ENCODE measurements at places on chromosomes 2 and 18. TPM values are rescaled to one million over a fixed set of nuclear protein-coding genes. Genes with fewer than 3 reads are reported as not detected.

OTX1 gene
- not detected for total RNA-seq

IL37 gene
- not detected for total RNA-seq

GRCh38 chr2:98835831-98836385 lies 100.1 kb downstream of the CRACDL start:
- H3K4me1 ChIP-seq = peaks cover 40% of the 10 kb centered on the region
- H3K27ac ChIP-seq = peak overlapping the region; percentile 79
- peaks cover 11% of the 10 kb centered on the region for H3K27me3 ChIP-seq
- no peaks in the 10 kb centered on the region for H3K36me3 ChIP-seq
- DNase-seq = peak; percentile 33

DNA sequence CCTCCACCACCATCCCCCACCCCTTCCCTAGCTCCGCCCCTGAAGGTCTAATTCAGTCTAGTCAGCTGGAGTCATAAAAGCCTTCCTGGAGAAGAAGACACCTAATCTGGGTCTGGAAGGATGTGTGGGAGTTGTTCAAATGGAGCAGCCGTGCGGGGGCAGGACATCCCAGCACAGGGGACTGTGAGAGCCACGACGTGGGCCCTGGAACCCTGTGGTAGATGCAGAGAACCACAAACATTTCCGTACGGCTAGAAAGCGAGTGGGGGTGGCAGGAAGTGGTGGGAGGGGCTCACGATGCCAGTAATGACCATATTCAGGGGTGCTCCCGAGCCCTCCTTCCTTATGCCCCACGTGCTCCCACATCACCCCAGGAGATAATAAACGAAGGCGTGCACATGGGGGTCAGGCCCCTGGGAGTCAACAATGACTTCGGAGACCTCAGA lies 20.9 kb upstream of the COL6A3 start:
- H3K4me1 ChIP-seq = peaks cover 81% of the 10 kb centered on the region
- no peaks in the 10 kb centered on the region for H3K27me3 ChIP-seq
- peak overlapping the region; percentile 86 for H3K27ac ChIP-seq
- H3K36me3 ChIP-seq = no peaks in the 10 kb centered on the region
- peak; percentile 69 for DNase-seq
- peak overlapping the region; percentile 72 for H3K4me3 ChIP-seq

DNA sequence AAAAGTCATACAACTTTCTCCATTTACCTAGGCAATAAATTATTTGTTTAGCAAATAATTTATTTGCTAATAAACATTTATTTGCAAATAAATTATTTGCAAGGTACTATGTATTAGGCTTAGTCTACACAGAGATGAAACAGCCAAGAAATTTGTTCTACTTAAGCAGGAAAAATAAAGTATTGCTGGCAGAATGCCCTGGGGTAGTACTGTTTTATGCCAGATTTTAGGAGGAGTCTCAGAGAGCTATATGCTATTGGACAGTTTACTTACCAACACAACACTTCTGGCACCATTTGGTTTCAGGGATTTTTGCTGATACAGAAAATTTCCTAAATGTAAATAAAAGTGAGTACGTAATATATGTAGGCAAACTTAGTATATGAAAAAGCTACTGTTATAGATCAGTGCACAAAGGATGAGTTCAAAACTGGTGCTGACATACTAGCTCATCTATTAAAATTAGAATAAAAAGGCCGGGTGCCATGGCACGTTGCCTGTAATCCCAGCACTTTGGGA lies 23.2 kb upstream of the CDKL4 start:
- no peaks in the 10 kb centered on the region for H3K27me3 ChIP-seq
- H3K27ac ChIP-seq = no peak overlapping the region
- peaks cover 23% of the 10 kb centered on the region for H3K36me3 ChIP-seq
- peaks cover 17% of the 10 kb centered on the region for H3K4me1 ChIP-seq
- DNase-seq = no peak
